ENCODE measurements at places on chromosomes 6 and 20.
A peak's percentile ranks its signal among the peaks of the same experiment; 100 is the strongest.

GRCh38 chr6:39378175-39378959 lies 55.9 kb upstream of the KCNK16 start:
- no peak for DNase-seq

DNA sequence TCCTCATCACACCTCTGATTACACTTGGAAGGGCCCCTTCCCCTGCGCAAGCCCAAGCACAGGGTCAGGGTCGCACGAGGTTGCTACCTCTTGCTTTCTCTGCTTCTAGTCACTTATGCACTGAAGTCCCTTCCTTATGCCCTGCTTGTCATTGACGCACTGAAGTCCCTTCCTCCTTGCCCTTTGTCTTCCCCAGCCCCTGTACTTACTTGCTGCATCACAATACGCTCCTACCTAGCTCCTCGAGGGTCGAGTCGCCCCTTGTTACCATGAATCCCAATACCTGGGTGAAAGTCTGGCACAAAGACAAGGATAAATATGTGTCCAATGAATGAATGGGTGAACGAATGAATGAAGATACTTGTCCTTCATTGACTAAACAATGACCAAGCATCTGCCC lies 75.9 kb downstream of the LYRM4 start:
- no peak for DNase-seq

DNA sequence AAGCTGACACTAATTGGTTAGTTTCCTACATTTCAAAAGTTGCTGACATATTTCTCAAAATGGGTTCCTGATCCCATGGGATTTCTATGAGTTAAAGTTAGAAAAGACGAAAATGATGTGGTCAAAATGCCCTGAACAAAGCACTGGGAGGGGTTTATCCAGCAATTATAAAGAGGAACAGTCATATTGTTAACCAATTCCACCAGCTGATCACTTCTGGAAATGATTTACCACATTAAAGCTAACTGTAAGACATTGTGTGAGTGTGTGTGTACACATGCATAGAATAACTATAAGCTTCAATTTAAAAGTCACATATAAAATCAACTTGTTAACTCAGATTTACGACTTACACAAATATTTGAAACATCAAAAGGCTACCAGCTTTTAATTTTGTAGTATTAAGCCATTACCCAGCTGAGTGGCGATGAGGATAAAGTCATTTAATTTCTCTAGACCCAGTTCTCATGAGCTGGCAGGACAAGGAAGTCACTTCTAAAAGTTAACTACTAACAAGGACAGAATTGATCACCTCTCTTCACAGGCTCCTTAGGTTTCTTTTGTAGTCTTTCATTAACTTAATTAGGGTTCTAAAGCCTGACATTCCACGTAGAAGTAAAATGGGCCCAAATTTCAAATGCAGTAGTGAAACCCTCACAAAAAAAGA lies 40.4 kb downstream of the MAN1A1 start:
- DNase-seq: no peak

- DNase-seq: peak; percentile 82
Observed at GRCh38 chr20:62301773-62302340, 940 bp upstream of the ADRM1 start.

DNA sequence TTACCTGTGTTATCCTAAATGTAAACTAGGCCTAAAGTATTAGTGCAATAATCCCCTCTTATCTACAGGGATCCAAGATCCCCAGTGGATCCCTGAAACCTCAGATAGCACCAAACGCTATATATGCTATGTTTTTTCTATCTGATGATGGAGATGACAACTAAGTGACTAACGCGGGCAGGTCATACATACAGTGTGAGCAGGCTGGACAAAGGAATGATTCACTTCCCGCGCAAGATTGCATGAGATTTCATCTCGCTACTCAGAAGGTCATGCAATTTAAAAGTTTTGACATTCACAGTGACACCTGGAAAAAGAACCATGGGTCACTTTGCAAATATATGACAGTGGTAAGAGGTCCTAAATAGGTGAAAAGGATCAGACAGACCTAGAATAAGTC lies 875.9 kb downstream of the HACE1 start:
- DNase-seq: no peak

- no peak for DNase-seq
Observed at GRCh38 chr20:46218656-46219055, 89.6 kb downstream of the CDH22 start.

- DNase-seq: no peak
Observed at GRCh38 chr6:33727932-33728331, 16.4 kb upstream of the UQCC2 start.

DNA sequence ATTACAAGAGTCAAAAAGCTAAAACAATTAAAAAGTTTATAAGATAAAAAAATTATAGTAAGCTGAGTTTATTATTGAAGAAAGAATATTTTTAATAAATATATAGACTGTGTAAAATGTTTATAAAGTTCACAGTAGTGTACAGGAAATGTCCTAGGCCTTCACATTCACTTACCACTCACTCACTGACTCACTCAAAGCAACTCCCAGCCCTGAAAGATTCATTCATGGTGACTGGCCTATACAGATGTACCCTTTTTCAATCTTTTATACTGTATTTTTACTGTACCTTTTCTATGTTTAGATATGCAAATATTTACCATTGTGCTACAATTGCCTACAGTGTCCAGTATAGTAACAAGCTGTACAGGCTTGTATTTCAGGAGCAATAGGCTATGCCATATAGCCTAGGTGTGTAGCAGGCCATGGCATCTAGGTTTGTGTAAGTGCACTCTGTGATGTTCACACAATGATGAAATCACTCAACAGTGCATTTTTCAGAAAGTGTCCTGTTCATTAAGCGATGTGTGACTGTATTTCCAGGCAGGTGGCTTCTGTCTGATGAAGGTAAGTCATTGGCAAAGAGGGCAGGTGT lies 130.2 kb downstream of the BTBD3 start:
- DNase-seq: no peak

DNA sequence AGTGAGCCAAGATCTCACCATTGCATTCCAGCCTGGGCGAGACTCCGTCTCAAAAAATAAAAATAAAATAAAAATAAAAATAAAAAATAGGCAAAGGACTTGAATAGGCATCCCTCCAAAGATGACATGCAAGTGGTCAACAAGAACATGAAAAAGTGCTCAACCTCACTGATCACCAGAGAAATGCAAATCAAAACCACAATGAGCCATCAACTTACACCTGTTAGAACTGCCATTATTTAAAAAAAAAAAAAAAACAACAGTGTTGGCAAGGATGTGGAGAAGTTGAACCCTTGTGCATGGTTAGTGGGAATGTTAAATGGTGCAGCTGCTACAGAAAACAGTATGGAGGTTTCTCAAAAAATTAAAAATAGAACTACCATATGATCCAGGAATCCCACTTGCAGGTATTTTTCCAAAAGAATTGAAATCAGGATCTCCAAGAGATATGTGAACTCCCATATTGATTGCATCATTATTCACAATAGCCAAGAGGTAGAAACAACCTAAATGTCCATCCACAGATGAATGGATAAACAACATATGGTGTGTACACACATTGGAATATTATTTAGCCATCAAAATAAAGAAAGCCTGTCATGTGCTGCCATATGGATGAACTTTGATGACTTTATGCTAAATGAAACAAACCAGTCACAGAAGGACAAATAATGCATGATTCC lies 2.8 kb downstream of the C20orf203 start:
- no peak for DNase-seq

DNA sequence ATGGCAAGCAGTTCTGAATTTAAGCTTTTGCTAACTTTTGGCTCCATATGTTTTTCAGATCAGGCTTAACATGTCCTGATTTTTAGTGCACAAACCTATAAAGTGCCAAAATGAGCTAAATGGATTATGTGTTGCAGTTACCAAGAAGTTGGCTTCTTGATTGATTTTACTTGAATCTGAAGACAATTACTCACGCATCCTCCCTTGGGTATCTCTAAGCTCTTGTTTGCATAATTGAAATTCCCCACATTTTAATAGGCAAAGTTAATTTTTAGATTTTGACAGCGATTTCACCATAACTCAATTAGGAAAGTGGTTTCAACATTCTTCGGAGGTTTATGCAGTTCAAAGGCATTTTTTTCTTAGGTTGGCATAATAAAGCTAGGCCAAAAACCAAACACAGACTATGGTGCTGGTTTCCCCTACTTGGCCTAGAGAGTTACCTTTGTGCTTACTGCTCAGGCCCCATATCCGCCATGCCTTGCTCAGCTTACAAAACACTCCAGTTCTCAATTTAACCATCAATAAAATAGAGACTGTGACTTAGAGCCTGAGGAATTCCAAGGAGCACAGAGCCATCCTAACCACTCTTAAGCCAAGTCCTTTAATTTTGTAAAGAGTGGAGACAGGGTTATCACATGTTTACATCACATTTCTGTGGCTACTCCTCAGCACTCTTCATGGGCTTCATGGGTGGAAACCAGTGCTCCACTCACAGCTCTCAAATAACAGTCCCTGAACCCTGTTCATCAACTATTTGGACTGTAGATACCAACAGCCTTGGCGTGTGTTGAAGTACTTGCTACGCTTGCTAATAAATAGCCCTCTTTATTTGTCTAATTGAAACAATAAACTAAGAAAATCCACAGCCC lies 32.1 kb downstream of the LAMA4 start:
- DNase-seq: no peak

GRCh38 chr6:111845441-111845871 lies 27.8 kb downstream of the FYN start:
- DNase-seq: no peak

Measured in effector memory CD8-positive, alpha-beta T cell (primary cell).